HS-27A (cell line): ENCODE measurements at places on chromosomes 11 and 22.

DNA sequence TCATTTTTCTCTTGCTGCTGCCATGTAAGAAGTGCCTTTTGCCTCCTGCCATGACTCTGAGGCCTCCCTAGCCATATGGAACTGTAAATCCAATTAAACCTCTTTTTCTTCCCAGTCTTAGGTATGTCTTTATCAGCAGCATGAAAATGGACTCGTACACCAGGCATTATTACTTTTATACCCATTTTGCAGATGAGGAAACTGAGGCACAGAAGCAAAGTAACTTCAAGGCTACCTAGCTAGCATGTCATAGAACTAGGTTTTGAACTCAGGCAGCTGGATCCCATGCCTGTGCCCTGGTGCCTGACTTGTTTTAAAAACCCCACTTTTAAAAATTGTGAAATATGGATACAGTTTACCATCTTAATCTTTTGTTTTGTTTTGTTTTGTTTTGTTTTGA is 25.8 kb downstream of the KIAA1671 start:
- no peak for DNase-seq

- no peak for DNase-seq
These were observed 1402.0 kb downstream of the BRD1 start for GRCh38 chr22:48425641-48426040.

GRCh38 chr11:112630496-112630895 is 330.7 kb upstream of the NCAM1 start:
- no peak for DNase-seq

DNA sequence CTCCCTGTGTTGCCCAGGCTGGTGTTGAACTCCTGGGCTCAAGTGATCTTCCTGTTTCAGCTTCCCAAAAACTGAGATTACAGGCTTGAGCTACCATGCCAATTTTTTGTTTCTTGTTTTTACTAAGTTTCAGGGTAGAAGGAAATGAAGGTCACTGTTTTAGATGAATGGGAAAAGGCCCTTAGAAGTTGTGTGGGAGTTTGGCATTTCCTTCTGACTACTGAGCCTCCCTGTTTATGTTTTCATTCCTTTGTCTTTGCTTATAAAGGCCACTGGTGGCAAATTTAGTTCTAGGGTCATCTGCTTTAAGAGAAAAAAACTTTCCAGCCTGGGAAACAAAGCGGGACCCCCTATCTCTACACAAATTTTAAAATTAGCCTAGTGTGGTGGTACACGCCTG is 22.1 kb downstream of the SRPRA start:
- DNase-seq: no peak

- DNase-seq: no peak
These were observed 590.0 kb downstream of the METTL15 start for GRCh38 chr11:28697920-28698827.

DNA sequence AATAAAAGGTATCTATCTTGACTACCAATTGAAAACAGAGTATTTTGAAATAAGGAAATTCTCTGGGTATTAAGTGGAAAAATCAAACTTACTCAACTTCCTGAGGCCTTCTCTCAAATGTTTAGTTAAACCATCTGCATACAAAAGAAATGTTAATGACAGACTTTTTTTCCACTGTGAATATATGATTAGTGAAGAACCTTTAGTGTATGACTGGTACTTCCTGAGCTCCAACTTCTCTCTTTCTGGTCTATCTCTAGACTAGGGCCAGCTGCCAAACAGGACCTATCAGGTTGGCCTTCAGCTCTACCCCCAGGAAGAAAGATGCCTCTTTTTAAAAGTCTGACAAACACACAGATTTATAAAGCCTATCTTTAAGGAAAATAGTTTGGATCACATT is 68.8 kb upstream of the SCUBE2 start:
- DNase-seq: no peak

DNA sequence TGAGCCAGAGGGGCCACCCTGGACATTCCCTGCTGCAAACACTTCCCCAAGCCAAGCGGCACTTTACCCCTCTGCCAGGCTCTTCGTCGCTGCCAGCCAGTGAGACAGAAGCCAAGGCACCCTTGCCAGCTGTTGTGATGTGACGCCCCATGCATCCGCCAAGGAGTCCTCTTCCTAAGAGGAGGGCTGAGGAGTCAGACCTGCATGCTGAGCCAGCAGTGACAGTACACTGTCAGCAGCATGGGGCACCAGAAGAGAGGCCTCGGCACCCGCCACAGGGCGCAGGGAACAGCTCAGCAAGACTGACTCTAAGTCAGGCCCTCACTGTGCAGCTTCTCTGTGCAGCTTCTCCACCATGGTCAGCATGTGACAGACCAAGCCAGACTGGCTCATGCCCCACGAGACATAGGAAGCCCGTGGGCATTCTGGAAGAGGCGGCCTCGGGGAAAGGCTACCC is 26.4 kb downstream of the VPS37C start:
- no peak for DNase-seq

DNA sequence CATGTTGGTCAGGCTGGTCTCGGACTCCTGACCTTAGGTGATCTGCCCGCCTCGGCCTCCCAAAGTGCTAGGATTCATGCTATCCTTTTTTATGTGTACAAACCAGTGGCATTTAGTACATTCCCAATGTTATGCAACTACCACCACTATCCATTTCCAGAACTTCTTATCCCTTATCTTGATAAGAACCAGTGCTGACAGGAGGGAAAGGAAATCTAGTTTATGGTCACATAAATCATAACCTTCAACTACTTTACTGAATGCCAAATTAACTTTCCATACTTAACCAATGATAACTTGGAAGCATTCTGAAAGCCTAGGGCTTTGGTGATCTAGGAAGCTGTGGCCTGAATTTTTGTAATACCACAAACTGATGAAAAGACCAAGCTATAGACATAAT is 170.4 kb downstream of the SWAP70 start:
- no peak for DNase-seq

GRCh38 chr11:8638300-8638699 is 44.2 kb downstream of the TRIM66 start:
- no peak for DNase-seq

DNA sequence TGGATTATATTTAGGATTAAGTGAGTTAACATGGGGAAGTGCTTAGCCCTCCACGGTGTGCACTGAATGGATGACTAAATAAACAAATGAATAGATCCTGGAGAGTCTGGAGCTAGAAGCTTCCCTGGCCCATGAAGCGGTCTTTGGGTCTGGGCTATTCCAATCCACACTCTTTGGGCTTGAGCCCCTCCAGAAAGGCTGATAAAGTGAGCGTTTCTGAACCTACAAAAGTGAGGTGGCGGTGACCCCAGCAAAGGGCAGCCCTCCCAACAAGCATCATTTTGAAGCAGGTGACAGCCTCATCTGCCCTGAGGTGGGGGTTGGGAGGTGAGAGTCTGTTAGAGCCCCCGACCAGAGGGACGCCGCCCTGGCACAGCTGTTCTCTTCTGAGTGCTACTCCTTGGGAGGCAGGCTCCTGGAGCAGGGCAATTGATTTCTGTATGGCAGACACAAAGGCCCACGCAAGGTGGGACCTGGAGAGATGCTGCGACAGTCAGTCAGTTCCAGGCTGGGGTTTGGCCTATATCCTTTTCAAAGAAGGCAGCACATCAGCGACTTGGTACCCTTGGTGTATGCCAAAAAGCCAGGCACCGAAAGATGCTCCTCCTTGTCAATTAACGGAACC is 157.8 kb downstream of the CACNA1I start:
- no peak for DNase-seq

DNA sequence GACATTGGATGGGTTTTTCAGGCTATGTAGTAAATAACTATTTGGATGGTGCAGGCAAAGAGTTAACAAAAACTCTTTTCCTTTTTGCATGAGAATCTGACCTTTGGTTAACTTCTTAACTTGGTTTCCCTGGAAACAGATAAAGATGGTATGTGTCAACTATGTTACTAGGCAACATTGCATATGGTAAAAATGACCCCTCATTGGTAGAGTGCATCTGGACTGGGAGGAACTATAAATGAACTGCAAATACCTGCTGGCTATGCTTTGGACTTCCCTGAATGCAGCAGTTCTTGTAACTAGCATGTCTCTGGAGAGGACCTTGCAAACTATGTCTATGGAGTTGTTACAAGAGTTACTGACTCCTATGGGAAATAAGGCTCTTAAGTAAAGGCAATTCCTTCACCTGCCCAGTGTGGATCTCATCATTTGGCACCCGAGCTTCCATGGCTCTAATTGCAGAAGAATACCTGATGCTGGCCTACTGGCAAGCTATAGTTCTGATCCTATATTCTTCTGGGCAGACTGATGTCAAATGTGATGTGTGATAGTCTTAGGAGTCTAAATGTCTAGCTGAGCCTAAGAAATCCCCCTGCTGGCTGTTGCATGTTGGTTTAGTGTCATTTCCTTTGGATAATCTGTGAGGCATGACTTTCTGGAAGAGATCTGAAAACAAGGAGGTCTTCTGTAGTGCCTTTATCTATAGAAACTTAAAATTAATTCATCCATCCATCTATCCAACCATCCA is 126.7 kb upstream of the MTMR2 start:
- DNase-seq: no peak

DNA sequence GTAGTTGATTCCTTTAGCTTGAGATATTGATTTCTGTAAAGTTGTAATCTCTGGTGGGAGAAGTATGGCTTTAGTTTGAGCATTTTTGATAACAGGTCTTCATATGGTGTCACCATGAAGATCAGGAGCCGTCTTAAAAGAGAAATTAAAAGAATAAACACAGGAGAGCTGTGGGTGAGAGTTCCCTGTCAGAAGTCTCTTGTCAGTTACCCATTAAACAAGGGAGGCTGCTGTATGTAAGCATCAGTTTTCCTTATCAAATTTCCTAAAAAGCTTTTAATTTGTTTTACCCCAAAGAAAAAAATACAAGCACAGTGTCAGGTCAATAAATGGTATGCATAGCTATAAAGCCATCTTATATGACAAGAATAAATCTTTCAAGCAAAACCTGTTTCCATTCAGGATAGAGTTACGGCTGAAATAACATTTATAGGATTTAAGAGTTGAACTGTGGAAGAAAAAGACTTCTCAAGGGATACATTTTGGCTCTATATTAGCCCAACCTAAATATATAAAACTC is 767.5 kb downstream of the JRKL start:
- no peak for DNase-seq

DNA sequence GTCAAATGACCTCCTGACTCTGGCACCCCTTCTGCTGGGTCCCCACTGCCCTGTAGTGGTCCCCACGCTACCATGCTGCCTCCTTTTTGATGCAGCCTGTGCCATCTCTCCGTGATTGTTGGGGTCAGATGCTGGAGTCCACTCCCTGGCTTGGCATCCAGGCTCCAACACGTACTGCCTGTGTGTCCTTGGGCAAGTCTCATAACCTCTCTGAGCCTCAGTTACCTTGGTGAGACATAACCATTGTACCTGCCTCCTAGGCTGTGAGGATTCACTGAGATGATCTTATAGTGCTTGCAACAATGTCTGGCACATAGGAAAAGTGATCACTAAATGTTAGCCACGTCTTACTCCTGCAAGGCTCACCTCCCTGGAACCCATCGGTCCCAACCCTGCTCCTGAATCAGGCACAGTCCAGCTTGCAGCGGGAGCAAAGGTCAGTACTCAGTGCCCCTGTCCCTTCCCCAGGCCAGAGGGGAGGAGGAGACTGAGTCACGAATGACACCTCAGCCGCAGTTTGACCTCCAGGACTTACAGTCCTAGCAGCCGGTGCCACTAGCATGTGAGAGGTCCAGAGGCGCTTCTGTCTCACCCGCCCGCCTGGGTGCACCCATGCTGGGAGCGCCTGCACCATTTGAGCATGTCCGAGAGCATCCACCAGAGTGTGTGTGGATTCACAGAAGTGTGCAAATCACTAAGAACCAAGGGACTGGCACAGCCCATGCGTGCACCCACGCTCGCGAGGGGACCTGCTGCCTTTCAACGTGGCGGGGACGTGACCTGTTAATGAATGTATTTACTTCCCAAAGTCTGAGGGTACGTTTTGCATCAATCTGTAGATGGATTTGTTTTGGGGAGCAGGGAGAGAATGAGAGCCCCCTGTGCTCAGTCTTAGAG is 3.0 kb upstream of the APOA4 start:
- no peak for DNase-seq

DNA sequence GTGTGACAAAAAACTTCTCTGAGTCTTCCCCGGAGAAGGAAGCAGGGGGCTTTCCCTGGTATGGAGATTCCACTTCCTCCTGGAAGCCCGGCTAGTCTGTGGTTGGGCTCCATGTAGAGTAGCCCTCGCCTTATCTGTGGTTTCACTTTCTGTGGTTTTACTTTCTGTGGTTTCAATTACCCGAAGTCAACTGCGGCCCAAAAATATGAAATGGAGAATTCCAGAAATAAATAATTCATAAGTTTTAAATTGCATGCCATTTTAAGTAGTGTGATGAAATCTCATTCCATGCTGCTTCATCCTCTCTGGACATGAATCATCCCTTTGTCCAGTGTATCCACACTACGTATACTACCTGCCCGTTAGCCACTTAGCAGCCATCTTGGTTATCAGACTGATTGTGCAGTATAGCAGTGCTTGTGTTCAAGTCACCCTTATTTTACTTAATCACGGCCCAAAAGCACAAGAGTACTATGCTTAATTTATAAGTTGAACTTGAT is 275.0 kb upstream of the SESN3 start:
- peak; percentile 17 for DNase-seq

GRCh38 chr11:93221539-93221938 is 23.7 kb upstream of the SLC36A4 start:
- no peak for DNase-seq

GRCh38 chr22:22593964-22594656 is 35.0 kb upstream of the PRAME start:
- DNase-seq: peak; percentile 11

DNA sequence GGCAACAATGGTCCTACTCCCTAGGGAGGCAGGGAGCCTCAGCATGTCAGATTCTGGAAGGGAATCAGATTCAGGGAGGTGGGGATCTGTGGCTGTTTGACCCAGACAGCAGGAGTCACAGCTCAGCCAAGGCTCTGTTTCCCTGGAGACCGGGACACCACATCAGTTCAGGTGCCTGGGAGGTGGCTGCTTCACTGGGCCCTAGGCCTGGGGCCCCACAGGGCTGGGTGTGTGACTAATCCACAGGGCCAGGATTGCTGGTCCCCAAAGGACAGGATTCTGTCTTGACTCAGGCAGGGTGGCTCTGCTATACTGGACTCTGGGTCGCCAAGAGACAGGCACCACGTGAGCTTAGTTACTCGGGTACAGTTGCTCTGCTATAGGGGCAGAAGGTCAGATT is 3.5 kb upstream of the OR5AN1 start:
- DNase-seq: no peak

GRCh38 chr22:37229805-37230672 is 14.0 kb downstream of the RAC2 start:
- no peak for DNase-seq

GRCh38 chr11:96132437-96132836 is 208.5 kb upstream of the MTMR2 start:
- no peak for DNase-seq
